ENCODE measurements at places on chromosomes 7 and 10. TPM values are rescaled to one million over a fixed set of nuclear protein-coding genes. Genes with fewer than 3 reads are reported as not detected.

Gene VWDE
- 3.1 TPM for total RNA-seq

DNA sequence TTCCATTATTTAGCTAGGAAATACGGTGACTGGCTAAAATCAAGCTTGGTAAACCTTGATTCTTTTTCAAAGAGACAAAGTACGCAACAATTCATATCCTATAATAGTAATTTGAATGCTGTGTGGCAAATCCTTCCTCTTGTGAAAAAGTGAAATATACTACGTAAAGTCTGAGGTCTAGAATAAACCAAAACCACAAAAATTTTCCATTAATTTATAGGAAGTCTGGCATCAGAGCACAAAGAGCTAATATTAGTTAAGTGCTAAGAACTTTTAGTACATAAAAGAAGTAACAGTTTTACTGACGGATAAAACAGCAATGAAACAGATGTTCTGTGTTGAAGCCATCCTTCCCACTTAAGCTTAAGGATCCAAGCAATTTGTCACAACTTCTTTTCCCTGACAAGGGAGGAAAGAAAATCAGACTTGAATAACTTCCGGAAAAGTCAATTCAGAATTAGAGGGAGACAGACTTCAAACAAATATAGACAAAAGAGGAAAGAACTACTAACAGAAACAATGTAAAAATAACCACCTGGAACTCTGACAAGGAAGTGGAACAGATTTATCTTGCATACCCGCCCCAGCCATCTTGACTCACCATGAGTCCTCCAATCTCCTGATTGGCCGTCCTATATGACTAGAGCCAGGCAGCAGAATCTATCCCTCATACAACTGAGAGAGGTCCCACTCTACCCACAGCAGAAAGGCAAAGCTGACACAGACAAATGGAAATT, 34.6 kb downstream of the RHEB start:
- DNase-seq, result no peak

DNA sequence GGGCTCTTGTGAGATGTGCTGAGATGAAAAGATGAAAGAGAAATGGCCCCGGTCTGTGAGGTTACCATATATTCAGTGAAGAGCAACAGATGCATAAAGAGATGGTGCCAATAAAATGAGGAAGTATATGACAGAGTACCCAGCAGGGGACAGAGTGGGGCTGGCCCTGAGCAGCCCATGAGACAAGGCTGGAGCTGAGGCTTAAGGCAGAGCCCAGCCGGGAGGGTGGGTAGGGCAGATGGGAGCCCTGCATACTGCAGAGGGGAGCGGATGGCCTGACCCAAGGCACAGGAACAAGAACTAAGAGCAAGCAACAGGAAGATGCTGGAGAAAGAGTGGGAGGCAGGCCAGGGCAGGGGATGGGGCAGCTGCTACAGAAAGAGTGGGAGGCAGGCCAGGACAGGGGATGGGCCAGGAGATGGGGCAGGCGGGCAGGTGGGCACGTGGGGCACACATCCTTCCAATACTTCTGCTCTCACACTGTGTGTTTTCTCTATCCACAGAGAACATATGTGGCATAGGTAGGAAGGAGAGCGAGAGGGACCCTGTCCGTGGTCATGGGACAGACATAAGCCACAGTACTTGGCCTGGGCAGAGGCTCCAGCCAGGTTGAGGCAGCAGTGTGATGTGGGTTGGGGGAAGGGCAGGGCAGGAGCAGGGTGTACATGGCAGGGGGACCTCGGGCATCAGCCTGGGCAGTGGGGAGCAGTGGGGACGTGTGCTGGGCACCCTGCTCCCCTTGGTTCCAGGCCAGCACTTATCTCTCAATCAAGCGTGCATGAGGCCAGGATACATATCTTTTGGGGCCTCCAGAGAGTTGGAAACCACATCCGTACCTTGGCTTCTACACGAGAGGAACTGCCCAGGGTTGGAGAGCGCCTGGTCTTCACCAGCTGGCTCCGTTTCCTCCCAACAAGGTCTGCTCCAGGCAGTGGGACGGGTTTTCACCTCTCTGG, 91.6 kb upstream of the IKZF1 start:
- no peak for DNase-seq

DNA sequence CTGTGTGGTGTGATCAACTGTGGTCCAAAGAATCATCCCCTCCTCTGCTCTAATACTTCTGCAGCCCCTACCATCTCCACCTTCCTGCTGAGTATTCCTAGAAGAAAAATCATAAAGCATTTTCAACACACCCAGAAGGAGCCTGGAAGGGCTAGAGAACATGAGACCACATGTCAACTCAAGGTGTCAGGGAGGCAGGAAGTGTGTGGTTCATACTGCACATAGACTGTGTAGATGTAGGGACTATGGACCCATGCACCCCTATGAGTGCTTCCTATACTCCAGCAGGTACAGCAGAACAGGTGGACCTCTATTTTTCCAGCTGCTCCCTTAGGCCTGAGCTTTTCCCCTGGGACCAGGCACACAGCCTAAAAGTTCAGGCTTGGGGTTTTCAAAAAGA, 2.6 kb upstream of the ZNF746 start:
- DNase-seq, result no peak

Gene SNX10
- total RNA-seq, result 38.2 TPM

Gene PFKFB3
- total RNA-seq, result 12.4 TPM
